ENCODE measurements at places on chromosomes 16 and 17.
A peak's percentile ranks its signal among the peaks of the same experiment; 100 is the strongest.

- DNase-seq = no peak
Observed at GRCh38 chr17:46191322-46192188, 1.7 kb downstream of the KANSL1 start.

DNA sequence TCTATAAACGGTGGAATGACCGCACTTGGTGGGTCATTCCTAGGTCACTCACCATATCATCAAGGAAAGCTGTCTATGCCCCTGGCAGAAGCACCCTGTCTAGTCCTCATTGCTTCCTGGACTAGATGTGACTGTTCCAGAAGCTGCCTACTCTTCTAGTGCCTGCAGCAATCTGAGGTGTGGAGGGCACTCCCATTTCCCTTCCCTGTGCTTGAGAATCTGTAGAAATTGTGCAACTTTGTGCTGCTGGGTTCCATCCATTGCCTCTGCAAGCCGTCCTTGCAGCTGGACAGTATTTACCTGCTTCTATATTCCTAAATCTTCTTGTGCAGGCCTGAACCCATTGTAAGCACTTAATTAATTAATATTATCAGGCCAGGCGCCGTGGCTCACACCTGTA is 52.1 kb downstream of the CACNG3 start:
- DNase-seq = no peak

DNA sequence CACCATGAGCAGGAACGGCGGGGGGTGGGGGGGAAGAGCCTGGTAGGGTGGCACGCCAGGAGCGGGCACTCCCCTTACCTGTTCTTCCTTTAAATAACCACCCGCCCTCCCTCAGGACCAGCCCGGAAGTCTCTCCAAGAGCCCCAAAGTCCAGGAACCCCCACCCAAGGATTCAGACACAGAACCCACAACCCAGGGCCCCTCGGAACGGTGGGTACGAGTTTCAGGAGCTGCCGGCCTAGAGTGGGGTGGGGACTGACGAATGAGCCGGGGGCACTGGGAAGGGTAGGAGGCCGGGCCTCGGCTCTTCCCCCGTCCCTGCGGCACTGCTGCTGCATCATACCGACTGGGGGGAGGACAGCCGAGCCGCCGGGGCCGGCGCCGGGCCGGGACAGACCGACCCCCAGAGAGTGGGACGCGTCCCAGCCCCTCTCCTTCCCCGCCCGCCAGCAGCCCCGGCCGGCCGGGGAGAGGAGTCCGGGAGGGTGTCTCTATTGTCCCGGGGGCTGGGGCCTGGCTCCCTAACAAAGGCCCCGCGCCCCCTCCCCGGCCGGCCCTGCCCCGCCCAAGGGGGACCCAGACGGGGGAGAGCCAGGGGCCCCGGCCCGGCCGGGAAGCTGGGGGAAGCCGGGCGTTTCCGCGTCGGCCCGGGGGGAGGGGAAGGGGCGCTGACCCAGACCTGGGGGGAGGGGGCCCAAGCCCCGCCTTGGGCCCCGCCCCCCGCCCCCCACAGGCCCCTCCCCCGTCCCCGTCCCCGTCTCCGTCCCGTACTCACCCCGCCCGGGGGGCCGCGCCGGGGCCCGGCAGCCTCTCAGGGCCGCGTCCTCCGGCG is 747 bp downstream of the ATXN7L3 start:
- no peak for DNase-seq

GRCh38 chr17:29732613-29733012 is 109.9 kb upstream of the CORO6 start:
- no peak for DNase-seq

DNA sequence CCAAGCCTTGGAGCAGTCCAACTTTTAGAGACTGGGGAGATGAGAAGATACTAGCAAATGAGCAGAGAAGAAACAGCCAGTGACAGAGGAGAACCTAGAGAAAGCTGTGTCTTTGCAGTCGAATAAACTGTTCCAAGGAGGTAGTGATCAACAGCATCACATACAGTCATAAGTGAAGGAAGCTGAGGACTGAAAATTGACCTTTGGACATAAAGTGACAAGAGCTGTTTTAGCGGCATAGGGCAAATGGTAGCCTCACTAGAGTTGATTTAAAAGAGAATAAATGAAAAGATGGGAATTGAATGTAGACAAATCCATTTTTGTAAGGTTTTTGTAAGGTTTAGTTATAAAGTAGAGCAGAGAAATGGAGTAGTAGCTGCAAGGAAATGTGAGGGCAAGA is 131.2 kb upstream of the HLF start:
- DNase-seq = no peak

- DNase-seq = no peak
Observed at GRCh38 chr17:8142158-8142886, 9.9 kb downstream of the PER1 start.

- no peak for DNase-seq
Observed at GRCh38 chr16:54241525-54241924, 45.1 kb downstream of the IRX3 start.

- no peak for DNase-seq
Observed at GRCh38 chr17:50100480-50100883, 5.3 kb downstream of the PDK2 start.

- DNase-seq = no peak
Observed at GRCh38 chr17:64196601-64197000, 66.5 kb downstream of the TEX2 start.

DNA sequence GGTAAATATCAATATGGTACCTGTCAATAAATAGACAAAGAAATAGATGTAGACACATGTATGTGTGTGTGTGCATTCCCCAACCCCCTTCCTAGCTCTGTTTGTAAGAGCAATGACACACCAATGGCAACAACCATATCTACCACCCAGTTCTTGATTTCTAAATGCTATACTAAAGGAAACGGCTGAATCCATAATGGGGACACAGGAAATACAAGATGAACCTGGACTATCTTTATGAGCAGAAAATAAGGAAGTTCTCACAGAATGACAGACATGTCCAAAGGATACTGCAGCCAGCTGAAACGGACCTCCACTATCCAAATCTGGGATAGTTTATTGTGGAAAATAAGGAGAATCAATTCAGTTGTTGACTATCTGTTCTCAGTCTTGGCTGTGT is 75.3 kb downstream of the MYO1D start:
- DNase-seq = no peak

DNA sequence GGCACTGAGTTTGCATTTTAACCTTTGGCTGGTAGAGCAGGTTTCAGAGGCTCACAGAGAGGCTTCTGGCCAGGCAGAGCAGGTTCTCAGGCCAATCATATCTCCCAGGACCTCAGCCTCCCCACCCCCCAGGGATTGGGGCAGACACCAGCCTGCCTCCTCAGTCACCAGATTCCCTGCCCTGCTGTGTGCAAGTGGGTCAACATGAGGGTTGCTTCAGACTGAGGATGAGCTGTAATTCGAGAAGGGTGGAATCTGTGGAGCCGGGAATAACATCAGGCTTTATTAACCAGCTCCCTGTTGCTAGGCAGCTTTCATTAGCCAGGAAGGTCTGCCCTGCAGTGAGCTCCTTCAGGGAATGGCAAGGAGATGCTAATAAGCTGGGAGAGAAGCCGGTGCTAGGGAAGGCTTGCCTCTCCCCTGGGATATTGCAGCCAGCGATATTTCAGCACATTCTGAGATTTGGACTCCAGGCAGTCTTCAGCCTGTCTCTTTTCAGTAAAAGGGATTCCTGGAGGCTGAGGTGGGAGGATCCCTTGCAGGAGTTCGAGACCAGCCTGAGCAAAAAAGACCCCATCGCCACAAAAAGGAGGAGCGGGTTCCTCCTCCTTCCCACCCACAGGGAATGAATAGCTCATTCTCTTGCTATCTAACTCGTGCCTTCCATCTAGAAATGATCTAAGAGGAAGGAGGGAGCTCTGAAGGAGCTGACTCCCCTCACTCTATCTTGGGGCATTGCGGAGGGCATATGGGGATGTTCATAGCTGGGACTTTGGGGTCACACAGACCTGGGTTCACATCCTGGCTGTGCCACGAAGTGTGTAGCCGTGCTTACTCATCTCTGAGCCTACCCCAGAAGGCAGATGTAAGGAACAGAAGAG is 10.7 kb downstream of the SGSM2 start:
- DNase-seq = peak; percentile 83

DNA sequence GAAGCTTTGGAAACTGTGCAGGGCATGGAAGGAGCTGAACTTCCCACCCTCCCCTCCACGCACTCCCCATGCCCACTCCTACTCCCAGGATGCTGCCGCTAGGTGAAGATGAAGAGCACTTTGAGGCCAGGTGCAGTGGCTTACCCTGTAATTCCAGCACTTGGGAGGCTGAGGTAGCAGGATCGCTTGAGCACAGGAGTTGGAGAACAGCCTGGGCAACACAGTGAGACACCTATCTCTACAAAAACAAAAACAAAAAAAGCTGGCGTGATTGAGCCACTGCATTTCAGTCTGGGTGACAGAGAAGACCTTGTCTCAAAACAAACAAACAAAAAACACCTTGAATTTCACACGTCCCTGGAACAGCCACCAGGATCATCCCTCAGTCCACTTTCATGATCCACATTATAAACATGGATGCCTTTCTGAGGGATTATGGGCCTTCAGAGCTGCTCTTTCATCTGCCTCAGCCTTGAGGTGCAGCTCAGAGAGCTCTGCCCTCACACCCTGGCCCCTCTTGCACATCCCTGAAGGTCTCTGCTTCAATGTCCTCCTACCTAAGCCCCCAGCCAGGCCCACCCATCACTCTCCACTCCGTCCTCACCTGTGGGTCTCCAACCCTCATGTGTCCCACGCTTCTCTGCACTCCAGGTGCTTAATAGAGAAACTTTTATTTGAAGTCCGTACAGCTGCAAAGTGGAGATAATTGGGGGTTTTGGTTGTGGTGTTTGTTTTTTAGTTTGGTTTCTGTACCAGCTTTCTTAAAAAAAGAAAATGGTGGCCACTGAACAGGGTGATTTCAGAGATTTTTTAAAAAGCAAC is 25.8 kb downstream of the PHB1 start:
- DNase-seq = no peak

DNA sequence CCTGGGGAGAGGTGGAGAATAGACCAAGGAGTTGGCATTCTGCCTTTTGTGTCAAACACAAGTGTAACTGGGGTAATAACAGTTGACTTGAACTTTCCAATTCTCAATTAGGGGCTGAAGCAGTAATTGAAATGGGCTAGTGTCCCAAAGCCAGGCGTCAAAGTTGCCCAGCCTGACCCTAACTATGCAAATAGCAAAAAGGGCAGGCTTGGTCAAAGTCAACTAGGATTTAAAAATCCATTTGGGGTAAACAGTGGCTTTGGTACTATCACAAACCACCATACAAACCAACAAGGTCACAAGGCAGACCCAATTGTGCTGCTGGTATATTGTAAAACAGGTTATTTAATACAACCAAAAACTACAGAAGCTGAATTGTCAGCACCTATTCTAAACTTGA is 18.0 kb downstream of the NFE2L1 start:
- DNase-seq = no peak

DNA sequence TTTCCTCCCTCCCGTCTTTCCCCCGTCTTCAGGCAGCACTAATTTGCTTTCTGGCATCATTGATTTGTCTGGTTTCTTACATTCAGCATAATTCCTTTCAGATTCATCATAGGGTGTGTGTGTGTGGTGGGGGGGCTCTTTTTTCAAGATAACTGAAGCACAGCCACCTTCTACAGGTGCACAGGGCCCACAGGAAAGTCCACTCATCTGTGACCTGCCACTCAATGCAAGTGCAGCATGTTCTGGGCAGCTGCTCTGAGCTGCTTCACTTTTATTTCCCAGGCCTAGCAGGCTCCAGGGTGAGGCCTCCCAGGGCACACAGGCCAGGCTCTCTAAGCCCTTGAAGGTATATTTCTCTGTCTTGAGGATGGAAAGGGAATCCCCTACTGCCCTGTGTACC is 35.2 kb upstream of the MYH10 start:
- DNase-seq = no peak

- peak; percentile 82 for DNase-seq
Observed at GRCh38 chr16:30615358-30616091, 5.3 kb upstream of the ZNF689 start.

- DNase-seq = no peak
Observed at GRCh38 chr17:8151641-8152111, 528 bp downstream of the PER1 start.

DNA sequence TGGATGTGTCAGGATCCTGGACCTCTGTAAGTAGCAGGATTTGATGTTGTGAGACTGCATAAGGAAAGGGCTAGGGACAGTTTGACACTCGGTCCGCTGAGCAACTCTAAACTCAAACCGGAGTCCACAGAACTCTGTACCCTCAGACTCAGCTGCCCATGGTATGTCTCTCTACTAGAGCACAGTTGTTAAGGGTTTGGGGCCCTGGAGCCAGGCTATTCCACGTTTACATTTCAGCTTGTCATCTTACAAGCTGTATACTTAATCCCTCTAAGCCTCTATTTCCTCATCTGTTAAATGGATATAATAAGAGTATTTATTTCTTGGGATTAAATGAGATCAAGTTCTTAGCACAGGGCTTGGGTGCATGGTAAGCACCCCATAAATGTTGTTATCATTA is 27.9 kb downstream of the HOXB1 start:
- DNase-seq = no peak

DNA sequence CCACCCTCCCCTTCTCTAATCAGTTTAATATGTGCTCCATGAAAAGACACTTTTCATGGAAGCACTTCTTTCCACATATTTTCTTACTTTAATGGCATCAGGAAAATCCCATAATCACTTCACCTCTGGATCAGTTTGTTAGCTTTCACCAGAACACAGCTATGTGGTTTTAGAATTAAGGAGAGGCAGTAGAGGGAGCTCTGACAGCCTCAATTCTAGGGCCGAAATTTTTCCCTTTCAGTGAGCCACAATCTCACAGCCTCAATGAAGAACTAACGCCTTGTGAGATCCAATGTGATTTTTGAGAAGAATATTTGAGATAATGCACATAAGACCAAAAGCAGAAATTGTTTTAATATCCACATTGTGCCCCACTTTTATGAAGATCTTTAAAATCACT is 1494.0 kb upstream of the CDH8 start:
- no peak for DNase-seq

DNA sequence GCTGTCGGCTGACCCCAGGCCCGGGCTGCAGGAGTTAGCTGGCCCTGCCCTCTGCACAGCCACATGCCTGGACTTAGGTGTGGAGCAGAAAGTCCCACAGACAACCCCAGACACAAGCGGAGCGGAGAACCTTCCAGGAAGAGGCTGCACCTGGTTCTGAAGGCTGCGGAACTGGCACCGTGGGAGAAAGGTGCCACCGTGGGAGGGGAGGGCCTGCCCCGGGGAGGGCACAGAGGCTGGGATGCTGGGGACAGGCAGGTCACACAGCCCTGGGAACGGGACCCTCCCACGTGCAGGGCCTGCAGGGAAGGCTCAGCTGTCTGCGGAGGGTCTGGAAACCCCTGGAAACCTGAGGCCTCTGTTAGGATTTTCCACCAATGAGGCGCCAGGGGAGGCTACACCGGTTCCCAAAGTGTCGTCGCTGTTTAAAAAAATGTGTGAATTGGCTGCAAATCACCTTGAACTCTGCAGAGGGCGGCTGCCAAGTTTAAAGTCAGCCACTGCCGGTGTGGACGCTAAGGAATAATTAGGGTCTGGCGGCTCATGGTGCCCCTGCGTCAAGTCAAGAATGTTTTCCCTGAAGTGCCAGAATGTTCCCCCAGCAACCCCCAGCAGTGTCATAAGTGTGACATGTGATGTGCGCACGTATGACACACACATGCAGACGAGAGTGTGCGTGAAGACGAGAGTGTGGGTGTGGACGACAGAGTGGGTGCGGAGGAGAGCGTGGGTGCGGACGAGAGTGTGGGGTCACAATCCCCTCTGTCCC is 50.9 kb upstream of the PABPN1L start:
- DNase-seq = no peak

Measured in H1 (cell line).